ENCODE measurements at places on chromosomes 16 and 17. TPM values are rescaled to one million over a fixed set of nuclear protein-coding genes. Genes with fewer than 3 reads are reported as not detected.

DNA sequence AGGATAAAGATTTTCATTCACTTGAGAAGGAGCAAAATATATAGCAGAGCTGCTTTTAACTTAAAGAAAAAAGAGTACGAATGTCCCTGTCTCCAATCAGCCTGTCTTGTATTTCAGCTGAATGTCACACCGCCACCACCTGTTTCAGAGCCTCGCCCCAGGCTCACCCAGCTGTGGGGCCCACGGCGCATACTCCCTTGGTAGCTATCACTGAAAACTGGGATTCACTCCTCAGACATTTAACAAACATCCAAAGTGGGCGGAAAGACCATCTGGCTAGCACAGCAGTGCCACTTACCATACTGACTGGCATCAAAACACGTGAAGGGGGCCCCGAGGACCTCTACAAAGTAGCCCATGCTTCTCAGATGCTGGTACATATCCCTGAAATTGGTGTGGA is 25.4 kb upstream of the SLC38A8 start:
- DNase-seq: no peak

- DNase-seq: no peak
These were observed 12.9 kb downstream of the CMIP start for GRCh38 chr16:81457326-81458133.

- peak; percentile 76 for DNase-seq
These were observed 840 bp upstream of the CDH5 start for GRCh38 chr16:66365651-66366050.

DNA sequence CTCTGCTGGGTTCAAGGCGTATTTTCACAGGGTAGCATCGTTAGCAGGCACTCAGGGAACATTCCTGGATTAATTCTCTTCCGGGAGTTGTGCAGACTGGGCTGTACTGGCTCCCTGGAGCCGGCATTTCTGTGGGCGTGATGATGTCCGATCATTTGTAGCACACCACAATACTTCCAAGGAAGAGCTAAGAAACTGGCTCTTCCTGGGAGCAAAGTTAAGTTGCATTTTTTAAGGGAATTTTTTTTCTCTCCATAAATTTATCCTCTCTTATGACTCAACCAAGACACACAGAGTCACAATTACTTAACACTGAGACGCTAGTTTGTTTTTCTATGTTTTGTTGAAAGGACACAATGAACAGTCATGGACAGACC is 211.6 kb upstream of the FOXF1 start:
- no peak for DNase-seq

DNA sequence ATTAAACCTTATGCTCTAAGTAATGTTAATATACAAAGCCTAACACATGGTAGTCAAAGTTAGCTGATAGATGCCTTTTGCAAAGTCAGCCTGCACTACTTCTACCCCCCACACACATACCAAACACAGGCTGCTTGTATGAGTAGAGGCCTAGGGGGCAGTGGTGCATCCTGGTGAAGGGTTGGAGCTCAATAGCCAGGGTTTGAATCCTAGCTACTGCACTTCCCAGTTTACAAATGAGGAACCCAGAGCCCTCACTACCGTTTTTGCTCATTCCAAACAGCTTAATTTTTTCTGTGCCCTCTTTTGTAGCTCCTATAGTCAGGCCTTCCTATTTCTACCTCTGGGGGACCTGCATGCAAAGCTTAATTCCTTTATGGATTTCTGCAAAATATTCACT is 18.9 kb upstream of the HYDIN start:
- DNase-seq: no peak

- DNase-seq: no peak
These were observed 15.8 kb downstream of the GPR179 start for GRCh38 chr17:38327936-38328335.

The PITPNM3 gene
- total RNA-seq: 3.1 TPM
